Kidney epithelial cell (primary cell): ENCODE measurements at places on chromosomes 1 and 21.

- DNase-seq = no peak
Observed at GRCh38 chr1:150544204-150544603, 5.0 kb upstream of the ADAMTSL4 start.

DNA sequence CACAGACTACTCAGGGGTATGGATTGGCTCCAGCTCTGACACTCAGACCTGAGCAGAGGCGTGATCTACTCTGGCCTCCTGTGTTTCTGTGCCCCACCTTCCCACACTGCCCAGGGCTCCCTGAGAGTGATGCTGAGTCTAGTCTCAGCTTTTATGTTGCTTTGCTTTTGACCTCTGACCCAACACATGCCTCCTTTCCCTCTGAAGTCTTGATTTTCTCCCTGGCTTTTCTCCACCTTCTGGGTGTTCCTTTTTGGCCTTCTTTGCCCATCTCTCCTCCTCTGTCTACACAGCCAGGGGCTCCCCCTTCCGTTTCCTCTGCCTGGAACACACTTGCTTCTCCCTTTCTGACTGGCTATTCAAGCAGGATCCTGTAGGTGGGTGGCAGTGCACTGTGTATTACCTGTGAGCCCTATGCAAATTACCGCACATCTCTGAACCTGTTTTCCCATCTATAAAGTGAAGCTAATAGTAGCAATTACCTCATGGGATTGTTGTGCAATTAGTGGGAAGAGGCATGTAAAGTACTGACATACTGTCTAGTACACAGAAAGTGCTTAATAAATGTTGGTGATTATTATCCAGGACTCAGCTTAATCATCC is 13.7 kb upstream of the MEX3A start:
- no peak for DNase-seq

DNA sequence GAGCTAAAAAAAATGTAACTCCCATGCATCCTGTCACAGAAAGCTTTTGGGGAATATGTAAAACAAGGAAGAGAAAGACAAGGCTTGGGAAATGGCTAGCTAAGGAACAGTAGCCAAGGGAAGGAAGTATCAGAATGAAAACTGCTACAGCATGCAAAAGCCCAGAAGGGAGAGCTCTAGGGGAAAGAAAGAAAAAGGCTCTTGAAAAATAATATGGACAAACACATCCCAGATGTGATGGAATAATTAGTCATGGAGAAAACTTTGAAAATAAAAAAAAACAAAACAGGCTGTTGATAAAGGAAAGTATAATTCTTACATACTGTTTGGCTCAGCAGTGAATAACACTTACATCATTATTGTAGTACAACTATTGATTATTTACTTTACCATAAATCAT is 47.9 kb upstream of the VCAM1 start:
- no peak for DNase-seq

DNA sequence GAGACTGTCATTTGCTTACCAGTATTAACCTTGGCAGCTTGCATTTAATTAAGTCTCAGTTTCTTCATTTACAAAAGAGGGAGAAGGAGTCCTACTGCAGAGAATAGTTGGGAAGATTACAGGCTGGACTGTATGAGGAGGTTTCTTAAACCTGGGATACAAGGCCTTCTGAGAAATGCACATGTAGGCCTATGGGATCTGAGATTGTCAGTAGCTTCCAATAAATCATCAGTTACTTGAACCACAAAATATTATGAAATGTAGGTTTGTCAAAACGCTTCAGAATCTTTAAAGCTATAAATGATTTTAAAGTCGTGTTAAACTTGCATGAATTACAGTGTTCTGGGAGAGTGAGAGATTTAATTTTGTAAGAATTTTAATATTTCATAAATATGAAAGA is 69.6 kb downstream of the NRIP1 start:
- DNase-seq = no peak

DNA sequence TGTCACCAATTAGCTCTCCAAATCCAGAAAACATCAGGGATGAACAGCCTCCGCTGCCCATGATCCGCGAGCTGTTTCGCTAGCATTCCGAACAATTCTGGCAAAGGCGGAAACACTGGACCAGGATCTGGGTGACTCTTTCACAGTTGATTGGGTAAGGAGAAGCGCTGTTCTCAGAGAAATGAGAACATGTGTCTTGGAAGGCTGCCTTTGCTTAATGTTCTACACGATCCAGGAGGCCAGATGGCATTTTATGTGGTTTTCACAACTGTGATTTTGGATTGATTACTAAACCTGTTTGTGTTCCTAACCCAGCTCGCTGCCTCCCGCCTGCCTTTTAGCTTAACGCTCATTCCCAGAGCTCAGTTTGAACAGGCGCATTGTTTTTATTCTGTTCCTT is 144.0 kb downstream of the KIF26B start:
- peak; percentile 82 for DNase-seq

- no peak for DNase-seq
Observed at GRCh38 chr1:95584315-95584714, 350.3 kb downstream of the RWDD3 start.
